Muscle of arm (tissue), 14 donors: ENCODE measurements at places on chromosomes 11 and 22.

GRCh38 chr11:85947431-85948272, 92.5 kb downstream of the CCDC83 start:
- DNase-seq = no peak

DNA sequence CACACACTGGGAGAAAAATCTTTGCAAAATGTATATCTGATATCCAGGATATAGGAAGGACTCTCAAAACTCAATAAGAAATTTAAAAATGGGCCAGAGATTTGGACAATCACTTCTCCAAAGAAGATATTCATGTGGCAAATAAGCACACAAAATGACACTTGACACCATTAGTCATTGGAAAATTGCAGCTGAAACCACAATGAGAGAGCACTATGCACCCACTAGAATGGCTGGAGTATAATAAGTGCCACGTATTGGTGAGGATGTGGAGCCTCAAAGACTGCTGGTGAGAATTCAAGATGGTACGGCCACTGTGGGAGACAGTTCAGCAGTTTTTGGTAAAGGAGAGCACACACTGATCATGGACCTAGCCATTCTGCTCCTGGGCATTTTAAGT, 12.8 kb upstream of the OSBPL5 start:
- DNase-seq = no peak

- no peak for DNase-seq
These were observed 119.0 kb upstream of the TP53AIP1 start for GRCh38 chr11:129061492-129062230.

GRCh38 chr22:20577045-20577444, 69.6 kb downstream of the MED15 start:
- no peak for DNase-seq

GRCh38 chr11:62269654-62270278, at the start of gene SCGB2A2:
Gene SCGB2A2 (plus strand): TSS chr11:62270158. CDS start chr11:62270217, 59 bp downstream.
- no peak for DNase-seq

GRCh38 chr22:38051900-38052862, 5.0 kb upstream of the PICK1 start:
- peak; percentile 77 for DNase-seq

GRCh38 chr22:50190182-50190940, 4.6 kb downstream of the TRABD start:
- no peak for DNase-seq

DNA sequence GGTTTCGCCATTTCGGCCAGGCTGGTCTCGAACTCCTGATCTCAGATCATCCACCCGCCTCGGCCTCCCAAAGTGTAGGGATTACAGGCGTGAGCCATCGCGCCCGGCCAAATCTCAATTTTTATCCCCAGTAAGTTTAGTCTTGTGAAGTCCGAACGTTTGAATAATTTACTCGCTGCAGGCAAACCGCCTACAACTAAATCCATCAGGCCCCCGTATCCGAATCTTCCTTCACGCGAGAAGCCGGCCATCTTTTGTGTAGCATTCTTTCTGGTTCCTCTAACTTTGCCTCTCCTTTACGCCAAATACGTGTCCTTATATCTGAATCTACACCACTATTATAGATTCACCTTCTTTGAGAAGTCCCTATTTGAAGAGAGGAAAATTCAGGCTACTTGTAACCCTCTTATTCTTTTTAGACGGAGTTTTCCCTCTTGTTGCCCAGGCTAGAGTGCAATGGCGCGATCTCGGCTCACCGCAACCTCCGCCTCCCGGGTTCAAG, 581 bp upstream of the EIF3L start:
- DNase-seq = no peak
